Stimulated activated CD8-positive, alpha-beta memory T cell treated with anti-CD3 and anti-CD28 coated beads, Interleukin-12 subunit alpha, Interleukin-12 subunit beta, amount 100 ng/mL, for 1 hour (primary cell): ENCODE measurements at places on chromosomes 4 and X.

- no peak for DNase-seq
These were observed 3.5 kb downstream of the PCSK1N start for GRCh38 chrX:48831909-48832291.

DNA sequence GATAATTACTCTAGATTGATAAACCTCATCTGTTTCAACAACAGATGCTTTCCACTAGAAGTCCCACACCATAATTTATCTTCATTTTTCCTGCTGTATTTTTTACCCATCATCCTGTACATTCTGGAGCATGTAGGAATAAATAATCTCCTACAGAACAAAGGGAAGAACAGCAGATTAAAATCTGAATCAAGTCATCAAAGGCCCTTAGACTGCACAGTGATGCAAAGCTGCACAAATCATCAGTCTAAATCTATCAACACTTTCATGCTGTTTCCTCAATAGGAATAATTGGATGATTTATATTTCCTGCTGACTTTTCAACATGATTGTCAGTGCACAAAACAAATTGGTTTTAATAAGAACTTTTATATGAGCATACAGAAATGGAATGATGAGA is 1143.9 kb downstream of the STIM2 start:
- DNase-seq = no peak

- no peak for DNase-seq
These were observed 1060.6 kb upstream of the GRID2 start for GRCh38 chr4:91243132-91243531.

- no peak for DNase-seq
These were observed 265.8 kb downstream of the PCDH18 start for GRCh38 chr4:137266511-137266910.

GRCh38 chr4:174352061-174352819 is 68.5 kb downstream of the CEP44 start:
- no peak for DNase-seq

DNA sequence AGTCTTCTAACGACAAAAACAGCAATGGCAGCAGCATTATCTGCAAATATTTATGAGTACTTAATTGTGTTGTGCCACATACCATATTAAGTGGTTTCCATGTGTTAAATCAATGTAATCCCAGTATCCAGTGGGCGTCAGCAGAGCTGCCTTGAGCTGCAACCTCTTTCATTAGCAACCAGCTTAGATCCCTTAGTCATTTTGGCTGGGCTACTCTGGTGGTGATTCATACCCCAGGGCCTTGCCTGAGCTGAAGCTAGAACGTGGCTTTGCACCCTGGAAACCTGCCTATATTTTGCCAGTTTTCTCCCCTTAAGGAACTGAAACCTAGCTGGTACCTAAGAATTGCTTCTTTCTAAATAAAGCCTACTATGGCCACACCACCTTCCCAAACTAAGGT is 474.3 kb upstream of the FTHL17 start:
- DNase-seq = no peak

DNA sequence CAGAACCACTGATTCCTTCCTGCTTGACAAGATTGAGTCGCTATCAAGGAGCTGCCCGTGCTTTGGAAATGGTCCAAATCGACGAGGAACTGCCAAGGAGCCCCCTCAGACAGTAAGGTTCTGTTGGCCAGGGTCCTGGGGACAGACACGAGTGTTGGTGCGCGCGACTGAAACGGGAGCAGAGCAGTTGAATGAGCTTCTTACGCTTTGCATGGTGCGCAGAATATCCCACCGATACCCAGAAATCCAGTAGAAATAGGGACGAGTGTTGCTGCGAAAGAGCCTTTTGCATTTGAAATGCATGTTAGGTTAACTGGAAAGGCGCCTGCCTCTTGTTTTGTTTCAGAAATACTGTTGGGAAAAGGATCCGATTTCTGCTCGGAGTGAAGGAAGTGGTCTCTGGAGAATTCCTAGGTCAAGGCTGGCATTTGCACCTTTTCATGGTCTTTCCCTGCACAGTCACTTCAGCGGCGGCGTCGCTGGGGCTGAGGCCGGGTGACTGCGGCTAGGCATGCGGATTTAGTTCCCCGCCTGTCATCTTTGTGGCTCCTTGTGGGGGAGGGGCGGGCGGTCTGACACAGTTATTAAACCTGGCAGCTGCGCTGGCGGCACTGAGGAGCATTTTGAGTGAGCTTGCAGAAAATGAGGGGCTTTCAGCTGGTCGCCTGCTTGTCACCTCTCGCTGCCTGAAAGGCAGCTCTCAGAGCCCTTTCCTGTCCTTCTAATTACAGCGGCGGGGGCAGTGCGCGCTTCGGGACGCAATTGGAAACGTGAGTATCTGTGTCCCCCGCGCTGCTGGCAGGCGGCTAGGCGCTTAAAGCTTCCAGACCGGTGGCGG is 51.5 kb upstream of the TRIM2 start:
- peak; percentile 21 for DNase-seq

DNA sequence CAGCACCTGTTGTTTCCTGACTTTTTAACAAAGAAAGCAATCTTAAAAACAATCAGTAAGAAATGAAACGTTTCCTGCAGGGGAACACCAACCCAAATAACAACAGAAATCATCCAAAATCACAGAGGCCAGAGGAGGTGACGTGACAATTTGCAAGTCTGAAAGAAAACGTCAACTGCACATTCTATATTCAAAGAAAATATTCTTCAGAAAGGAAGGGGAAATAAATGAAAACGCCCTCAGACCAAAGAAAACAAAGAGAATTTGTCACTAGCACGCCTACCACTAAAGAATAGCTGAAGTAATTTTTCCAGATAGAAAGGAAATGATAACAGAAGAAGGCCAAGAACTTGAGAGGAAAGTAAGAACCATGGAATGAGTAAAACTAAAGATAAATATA is 74.4 kb downstream of the CASP3 start:
- no peak for DNase-seq

- no peak for DNase-seq
These were observed 114.2 kb upstream of the TENT5D start for GRCh38 chrX:80306007-80306406.

DNA sequence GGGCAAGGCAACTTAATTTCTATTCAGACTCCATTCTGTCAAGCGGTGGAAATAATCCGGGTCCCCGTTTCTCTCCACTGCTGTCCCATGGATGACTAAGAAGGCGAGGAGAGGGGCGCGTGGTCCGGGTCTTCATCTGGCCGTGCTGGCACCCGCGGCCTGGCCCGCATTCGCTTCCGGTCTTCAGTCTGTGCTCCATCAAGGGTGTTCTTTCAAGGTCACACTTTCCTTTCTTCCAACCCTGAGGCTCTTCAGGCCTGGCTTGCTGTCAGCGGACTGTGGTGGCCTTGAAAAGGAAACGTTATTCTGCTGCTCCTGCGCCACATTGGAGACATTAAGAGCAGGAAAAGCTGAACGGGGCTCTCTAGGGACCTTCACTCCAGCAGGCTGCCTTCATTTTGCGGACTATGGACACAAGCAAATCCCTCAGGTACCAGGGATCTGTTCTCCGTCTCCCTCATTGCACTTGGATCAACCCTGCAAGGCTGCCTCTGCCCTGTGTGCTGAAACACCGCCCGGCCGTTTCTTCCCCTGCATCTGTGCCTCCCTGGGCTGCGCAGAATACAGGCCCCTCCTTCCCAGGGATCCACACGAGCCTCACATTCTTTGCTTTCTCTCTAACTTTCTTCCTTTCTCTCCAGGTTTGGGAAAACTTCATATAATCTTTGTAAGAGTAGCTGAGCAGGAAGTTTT is 5.7 kb upstream of the SLC25A4 start:
- DNase-seq = no peak

GRCh38 chr4:113637363-113637762 is 124.2 kb downstream of the CAMK2D start:
- no peak for DNase-seq

DNA sequence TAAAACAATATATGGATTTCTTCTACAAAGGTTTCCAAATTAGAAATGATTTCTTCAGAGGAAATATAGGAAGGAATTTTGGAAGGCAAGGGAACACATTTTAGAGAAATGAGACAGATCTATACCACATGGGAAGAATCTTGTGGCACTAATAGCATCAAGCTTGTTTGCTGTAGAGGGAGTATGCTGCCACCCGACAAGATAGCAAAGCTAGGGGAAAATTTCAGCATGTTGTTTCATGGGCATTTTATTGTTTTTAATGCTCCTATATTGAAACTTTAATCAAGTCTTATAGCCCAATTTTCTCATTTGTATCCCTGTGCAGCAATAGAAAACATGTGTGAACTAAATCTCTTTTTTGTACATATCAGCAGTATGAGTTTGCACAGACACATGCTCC is 551.7 kb upstream of the INTU start:
- no peak for DNase-seq

DNA sequence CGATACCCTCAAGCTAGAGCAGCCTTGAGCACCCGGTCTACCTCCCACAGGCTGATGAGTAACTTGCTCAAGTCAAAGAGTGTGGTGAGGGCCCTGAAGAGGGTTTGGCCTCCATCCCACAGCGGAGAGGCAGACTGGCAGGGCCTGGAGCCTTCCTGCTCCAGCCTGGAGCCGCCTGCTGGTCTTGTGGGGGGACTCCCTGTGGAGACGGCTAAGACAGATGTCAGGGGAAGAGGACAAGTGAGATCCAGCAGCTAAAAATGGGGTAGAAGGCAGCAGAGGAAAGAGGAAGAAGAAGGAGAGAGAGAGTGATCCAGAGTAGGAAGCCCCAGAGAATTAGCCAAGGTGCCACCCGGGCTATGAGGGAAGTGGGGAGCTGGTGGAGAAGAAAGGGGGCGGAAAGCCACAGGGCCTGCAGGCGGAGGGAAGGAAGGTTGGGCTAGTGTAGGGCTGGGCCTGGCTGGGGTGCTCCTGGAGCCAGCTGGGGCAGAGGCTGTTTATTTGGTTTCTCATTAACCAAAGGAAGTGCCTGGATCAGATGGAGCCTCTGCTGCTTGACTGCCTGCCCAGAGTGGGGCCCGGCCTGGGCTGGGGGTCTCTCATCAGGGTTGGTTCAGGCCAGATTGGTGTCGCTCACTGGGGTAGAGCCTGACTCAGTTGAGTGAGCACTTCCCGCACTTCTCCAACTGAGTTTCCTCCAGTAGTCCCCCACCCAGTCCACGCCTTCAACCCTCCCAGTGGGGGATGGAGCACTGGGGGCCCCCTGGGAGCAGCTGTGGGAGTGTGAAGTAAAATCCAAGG is 14.2 kb downstream of the EFNB1 start:
- no peak for DNase-seq

GRCh38 chr4:680551-680927 is 6.2 kb downstream of the MYL5 start:
- DNase-seq = no peak

GRCh38 chrX:21656587-21657317 is 1.4 kb downstream of the KLHL34 start:
- no peak for DNase-seq

DNA sequence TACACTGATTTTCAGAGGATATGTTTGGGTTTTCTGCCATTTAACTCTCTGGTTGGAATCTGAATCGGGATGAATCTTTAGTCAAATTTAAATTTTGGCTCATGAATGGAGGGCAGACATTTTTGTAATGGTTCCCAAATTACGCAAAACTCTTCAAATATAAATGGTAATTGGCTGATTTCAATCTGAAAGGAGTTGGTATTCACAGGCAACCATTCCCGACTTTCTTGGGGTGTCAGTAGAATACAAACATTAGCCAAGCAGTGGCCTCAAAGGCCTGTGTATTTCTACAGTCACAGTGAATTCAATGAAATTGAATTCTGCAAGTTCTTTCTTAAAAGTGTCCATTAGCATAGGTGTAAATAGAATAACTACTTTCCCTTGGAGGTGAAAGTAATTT is 668.8 kb upstream of the PRKX start:
- DNase-seq = no peak

DNA sequence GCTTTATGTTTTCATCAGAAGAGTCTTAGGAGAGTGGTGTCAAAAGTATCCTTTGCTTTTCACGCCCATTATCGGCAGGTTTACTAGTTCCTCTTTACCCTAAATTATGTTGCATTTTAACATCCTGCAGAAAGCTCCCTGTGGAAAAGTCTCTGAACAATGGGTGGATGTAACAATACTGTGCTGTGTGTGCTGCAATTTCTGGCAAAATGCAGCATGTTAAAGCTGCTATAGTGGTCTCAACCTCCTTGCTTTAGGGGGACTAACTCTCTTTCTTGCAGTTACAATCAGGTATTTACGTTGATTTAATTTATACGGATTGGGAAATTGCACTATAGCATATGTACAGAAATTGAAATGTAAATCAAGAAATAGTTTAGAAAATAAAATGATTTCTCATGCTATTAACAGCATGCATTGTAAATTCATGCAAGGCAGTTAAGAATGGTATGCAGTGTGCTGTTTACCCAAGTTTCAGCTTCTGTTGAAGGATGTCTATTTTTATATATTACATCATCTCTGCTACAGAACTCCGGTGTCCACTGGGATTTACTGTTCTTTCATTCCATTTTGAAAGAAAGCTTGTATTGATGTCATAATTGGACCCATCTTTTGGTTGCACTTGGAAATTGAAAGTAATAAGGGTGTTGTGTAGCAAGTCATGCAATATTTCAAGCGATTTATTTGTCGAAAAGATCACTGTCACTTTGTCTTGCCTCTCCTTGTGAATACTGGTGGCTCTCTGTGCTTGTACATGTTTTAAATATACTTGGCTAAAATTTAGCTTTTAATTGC is 145.7 kb downstream of the RAPGEF2 start:
- no peak for DNase-seq

DNA sequence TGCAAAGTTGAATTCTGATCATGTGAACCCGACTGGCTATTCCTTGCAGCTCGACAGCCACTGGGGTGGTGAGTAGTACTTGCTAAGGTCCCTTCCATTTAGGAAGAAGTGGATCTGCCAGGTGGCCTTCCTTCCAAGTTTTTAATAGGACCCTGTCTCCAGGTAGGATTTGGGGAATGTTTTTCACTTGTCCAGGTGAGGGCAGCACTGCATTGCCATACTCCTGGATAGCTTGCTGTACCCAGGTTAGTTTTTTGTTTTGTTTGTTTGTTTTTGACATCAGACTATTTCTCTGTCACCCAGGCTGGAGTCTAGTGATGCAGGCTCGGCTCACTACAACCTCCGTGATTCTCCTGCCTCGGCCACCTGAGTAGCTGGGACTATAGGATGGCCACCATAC is 29.8 kb downstream of the SAGE1 start:
- DNase-seq = no peak

DNA sequence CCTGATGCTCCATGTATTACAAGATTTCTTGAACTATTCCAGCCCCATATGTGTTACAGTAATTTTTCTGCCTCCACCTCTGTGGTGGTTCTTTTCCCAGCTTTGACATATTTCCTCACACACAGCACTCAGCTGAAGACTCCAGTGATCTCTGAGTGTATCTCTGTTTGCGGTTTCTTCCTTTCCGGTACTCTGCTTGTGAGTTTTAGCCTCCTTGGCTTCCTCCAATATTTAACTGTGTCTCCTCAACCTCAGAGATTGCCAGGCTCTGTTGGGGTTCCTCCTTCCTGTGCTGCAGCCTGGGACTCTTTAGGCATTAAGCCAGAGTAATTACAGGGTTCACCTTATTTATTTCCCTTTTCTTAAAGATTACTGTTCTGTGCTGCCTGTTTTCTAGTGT is 73.2 kb downstream of the NFKB1 start:
- no peak for DNase-seq
